ENCODE measurements at places on chromosomes 1 and 21.

- DNase-seq, result no peak
These were observed 1.0 kb downstream of the CORT start for GRCh38 chr1:10450836-10451235.

GRCh38 chr1:236514703-236515442, 8.9 kb upstream of the LGALS8 start:
- no peak for DNase-seq

DNA sequence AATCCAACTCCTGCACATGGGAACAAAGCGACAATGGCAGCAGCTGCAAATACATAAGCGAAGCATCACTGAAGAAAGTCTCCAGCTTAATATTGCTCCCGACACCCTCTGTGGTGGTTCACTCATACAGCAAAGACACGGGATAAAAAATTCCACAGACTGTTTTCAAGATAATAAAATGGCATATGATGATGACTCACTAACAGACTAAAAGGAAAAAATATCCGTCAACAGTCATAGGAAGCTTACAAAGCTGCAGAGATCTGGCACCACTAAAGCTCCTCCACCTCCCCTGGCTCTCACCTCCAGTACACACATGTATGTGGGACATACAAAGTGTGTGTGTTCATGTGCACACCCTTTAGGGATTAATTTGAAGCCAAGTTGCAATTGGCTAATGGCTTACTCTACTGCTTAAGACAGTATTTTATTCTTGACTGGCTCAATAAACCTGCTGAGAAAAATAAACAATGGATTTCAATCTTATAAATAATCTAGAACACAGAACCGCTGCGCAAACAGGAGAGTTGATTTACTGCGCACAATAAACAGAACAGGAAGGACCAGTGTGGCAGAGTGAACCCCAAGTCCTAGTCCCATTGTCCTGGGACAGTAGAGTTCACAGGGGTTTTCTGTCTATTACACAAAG, 94.4 kb downstream of the SLC45A1 start:
- peak; percentile 83 for DNase-seq

DNA sequence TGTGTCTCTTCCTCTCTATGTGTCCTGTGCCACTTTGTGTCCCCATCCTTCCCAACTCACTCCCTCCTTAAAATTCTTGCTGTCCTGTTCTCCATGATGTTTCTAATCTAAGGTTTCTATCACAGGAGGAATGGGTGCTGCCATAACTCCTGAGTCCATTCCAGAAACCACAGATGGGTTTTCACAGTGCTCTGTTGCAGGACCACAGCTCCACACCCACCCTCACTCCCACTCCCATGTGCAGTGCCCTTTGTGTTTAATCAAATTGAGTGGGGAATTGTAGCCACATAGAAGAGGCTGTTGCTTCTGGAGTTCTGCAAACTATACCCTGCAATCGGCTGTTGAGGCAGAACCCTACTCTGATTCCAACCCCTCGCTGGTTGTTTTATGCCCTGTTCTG, 142.1 kb downstream of the SPATA46 start:
- no peak for DNase-seq

DNA sequence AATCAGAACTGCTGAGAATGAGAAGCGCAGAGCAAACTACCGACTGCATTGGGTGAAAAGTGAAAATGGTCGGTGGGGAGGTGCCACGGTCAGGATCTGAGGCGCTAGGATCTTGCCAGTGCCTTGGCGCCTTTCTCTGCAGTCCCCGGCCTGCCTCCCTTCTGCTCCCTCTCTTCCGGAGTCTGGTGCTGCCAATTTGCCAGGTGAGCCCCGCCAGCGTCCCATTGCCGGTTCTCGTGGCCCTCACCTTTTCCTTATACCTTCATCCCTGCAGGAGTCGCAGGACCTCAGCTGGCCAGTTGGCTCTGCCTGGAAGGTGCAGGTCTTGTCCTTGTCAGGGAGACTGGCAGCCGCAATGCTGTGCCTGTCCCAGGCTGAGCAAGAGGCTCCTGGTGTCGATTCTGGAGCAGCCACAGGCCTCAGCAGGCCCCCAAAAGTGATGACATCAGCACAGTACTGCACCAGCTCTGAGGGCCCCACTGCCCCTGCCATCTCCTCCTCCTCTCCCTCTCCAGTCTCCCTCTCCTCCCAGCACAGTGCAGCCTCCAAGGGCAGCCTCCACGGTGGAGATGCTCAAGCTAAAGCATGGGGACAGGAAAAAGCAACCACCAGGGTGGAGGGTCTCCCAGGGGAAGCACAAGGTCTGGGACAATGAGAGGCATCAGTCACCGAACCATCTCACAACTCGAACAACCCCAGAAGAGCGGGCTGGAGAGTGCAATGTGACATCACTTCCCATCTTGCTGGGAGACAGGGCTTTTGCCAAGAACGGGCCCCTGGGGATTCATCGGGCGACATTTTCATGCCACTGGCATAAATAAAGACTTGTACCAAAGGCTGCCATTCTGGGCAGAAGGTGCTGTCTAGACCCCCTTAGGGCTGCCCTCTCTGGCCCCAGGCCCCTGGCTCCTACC, 37.1 kb upstream of the H6PD start:
- no peak for DNase-seq

DNA sequence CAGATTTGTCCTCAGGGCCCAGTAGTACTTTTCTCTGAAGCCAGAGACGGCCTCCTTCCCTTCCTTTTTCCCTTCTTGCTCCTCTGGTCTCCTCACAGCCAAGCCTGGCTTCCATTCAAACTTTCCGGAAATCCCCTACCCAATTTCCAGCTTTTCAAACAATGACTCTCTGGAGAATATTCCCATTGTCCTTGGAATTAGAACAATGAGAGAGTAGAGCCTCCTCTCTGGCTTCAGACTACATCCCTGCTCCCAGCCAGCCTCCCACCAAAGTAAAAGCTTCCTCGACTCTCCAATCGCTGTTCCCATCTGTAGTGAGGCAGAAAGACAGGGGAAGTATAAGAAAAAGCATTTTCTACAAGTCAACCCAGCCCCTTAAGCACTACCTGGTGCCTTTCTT, 77.7 kb upstream of the SOX13 start:
- no peak for DNase-seq

DNA sequence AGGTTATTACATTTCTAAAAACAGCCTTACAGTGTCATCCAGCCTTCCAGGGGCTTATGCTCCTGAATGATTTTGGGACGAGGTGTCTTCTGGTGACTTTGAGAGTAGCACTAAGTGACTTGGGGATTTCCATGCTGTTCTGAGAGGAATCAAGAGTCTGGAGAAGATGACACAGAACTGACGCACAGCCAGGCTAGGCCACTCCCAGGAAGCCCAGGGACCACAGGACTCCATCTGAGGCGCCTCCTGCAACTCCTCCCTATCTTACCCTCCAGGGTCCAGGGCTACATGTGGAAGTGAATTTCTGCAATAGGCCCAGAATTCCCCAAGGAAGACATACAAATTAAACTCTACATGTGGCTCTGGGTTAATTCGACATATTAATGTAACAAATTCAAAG, 92.5 kb downstream of the SLC25A24 start:
- DNase-seq, result peak; percentile 14

DNA sequence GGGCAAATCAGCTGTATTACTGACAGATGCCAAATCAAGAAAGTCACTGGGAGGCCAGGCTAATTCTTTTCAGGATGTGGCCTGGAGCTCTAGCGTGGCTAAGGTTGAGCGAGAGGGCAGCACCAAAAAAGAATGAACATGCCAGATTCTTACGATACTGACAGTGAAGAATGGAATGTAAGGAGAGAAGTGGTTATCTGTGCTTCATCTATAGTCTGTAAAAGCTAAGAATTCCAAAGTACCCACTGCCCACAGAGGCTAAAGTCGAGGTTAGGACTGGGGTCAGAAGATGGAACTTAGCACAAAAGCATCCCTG, 32.7 kb downstream of the TFAP2E start:
- DNase-seq, result no peak

GRCh38 chr1:230268371-230269170, 157.6 kb downstream of the PGBD5 start:
- peak; percentile 61 for DNase-seq

DNA sequence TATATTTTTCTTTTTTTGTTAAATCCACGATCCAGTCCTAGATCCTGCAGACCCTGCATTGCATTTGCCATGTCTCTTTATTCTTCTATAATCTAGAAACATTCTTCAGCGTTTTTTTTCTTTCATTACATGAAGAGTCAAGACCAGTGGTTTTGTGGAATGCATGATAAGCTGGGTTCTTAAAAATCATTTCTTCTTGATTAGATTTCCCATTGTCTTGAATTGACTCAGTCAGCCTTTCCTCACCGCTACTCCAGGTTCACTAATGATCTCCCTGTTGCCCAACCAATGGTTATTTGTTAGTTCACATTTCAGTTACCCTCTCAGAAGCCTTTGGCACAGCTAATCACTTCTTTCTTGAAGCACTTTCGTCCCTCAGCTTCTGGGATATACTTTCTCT, 25.2 kb downstream of the CHD1L start:
- DNase-seq, result no peak

Measured in fibroblast of lung (primary cell).